ENCODE measurements at places on chromosomes 7 and 10.
A peak's percentile ranks its signal among the peaks of the same experiment; 100 is the strongest.

DNA sequence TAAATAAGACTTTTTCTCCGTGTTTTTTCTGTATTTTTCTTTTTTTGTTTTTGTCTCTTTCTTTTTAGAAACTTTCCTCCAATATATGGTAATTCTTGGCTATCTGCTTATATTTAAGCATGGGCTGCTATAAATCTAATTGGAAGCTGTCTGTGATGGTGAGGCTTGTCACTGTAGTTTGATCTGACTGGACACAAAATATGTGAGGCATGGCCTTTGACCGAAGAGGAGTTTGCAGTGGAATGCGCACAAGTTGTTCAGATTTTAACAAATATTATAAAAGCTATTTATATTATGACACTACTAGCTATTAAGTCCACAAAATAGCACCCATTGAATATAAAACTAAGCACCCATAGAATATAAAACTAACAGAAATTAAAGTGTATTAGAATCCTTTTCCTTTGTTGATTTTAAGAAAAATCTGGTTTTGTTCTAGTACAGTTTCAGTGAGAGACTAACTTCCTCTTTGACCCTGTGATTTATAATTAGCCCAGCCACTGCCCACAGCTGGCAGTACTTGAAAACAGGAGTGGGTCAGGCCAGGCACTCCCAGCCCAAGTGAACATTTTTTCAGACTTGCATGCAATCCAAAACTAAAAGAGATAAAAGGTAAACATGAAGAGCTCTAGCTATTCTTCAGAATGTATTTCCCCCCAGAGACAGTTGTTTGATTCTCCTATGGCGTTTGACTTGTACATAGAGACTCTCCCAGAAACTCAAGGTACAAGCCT, 69.9 kb upstream of the FGL2 start:
- no peak for DNase-seq

DNA sequence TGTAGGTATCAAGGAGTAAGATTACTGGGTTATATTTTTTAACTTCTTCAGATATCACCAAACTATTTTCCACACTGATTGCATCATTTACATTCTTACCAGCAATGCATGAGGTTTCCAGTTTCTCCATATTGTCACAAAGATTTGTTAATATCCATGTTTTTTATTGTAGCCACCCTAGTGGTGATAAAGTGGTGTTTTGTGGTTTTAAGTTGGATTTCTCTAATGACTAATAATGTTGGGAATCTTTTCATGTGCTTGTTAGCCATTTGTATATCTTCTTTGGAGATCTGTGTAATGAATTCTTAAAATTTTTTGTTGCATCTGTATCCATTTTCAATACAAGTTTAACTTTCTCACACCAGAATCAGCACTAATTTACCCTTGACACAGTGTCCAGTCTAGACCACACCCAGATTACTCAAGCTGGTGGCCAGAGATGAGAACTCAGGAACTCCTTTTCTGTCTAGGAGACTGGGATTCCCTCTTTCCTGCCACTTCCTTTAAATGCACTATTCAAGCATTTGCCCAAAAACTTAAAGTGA, 67.0 kb upstream of the PLXDC2 start:
- no peak for DNase-seq

- DNase-seq = no peak
These were observed 24.5 kb downstream of the FOXK1 start for GRCh38 chr7:4706384-4707216.

- no peak for DNase-seq
These were observed 6.3 kb downstream of the C10orf67 start for GRCh38 chr10:23338155-23338828.

GRCh38 chr10:123164319-123164718, 10.1 kb downstream of the BUB3 start:
- no peak for DNase-seq

- DNase-seq = no peak
These were observed 58.3 kb upstream of the ADRB1 start for GRCh38 chr10:113985297-113985844.

- no peak for DNase-seq
These were observed 377.2 kb upstream of the VWC2 start for GRCh38 chr7:49396229-49396628.

- DNase-seq = no peak
These were observed 62.7 kb downstream of the C10orf120 start for GRCh38 chr10:122636953-122637352.

GRCh38 chr7:34463830-34464229, 194.2 kb upstream of the NPSR1 start:
- no peak for DNase-seq

DNA sequence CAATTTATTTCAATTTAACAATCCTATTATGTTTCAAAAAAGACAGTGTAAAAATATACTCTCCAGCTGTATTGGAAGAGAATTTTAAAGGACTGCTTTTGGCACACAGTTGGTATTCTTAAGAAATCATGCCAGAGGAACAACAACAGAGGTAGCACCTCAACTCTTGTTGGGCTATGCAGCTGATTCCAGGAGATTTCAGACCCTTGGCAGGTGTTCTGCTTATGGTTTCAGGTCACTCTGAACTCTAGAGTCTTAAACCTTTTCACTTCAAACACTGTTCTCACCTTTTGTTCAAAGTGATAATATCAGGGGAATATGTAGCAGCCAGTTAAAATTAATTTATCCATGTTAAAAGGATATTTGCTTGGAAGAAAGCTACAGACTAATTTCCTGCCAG, 160.1 kb downstream of the PFKFB3 start:
- DNase-seq = no peak

DNA sequence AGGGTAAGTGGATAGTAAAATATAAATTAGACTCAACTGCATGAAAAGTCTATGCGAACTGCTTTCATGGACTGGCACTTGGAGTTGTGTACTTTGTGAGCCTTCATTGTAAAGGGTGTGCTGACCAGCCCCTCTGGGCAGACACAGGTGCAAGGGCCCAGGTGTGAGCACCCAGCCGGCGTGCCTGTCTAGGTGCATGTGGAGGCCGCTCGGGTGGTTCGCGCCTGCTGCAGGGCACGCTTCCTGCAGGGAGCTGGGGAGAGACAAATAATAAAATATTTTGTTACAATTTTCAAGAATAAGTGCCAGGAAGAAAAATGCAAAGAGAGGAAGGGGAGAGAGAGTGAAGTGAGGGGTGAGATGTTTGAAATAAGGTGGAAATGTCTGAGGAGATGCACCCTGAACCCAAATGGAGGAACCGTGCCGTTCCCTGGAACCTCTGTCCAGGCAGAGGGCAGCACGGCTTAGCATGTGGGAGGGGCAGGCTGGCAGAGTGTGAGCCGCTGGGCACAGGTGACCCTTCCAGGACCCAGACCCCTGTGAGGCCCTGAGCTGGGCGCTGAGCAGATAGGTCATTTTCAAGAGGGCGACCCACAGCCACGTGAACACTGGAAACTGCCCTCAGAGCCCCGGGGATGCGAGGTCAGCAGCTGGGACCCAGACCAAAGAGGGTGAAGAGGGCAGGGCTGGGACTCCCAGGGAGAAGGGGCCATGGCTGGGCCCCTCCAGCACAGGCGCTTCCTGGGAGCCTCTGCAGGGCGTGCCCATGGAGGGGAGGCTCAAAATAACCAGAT, 28.7 kb downstream of the RNF32 start:
- no peak for DNase-seq

DNA sequence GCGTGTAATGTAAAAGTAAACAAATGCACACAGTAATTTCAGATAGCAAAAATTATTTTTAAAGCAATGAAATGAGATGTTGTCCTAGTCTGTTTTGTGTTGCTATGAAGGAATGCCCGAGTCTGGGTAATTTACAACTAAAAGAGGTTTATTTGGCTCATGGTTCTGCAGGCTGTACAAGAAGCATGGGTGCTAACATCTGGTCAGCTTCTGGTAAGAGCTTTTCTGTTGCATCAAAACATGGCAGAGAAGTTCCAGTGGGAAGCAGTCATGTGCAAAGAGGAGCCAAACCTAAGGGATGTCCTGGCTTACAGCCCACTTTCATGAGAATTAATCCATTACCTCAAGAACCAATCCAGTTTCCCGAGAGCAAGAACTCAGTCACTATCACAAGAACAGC, 62.9 kb upstream of the MNX1 start:
- DNase-seq = no peak

GRCh38 chr10:51802030-51802429, 102.6 kb upstream of the CSTF2T start:
- no peak for DNase-seq

DNA sequence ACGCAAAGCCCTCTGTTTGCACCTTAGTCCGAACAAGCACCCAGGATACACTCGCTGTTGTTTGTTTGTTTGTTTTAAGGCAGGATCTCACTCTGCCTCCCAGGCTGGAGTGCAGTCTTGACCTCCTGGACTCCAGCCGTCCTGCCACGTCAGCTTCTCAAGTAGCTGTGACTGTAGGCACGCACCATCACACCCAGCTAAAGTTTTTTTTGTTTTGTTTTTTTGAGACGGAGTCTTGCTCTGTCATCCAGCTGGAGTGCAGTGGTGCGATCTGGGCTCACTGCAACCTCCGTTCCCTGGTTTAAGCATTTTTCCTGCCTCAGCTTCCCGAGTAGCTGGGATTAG, 76.8 kb downstream of the CTBP2 start:
- no peak for DNase-seq

DNA sequence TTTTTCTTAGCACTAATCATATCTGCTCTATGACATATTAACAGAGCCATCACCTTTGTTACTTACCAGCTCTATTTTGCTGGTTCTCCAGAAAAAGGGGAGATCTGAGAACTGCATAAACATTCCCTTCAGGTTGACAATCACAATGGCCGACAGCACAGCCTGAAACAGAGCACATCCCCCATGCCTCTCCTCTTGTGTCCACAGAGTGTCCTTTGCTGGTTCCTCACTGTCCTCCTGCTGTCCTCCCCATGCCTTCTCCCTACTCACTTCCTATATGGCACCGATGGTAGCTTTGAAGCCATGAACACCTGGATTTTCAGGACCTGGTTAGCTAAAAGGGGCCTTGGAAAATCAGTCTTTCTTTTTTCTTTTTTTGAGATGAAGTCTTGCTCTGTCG, 41.8 kb downstream of the PSMC2 start:
- DNase-seq = no peak

DNA sequence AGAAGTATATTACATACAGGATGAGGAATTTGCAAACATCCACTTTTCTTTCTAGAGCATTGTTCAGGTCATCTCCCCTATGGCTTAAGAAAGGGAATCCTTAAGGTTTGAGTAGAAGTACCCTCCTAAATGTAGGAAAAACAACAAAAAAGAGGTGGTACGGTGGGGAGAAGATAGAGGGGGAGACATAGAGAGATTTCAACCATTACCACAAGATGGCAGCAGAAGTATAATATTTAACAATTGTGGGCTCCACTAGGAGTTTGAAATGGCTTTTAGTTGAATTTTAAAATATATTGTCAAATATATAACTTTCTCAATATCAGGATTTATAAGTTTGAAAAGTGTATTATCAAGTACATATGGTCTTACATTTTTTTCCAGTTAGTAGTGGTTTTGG, 72.7 kb upstream of the PRKG1 start:
- DNase-seq = peak; percentile 50

Measured in cerebellar cortex (tissue), 1 donor.